ENCODE measurements at places on chromosomes 1 and 21. TPM values are rescaled to one million over a fixed set of nuclear protein-coding genes. Genes with fewer than 3 reads are reported as not detected.

The DIRAS3 gene
- 2.1 TPM for total RNA-seq

The GPR161 gene
- total RNA-seq, result 13.8 TPM

The SEC16B gene
- 2.9 TPM for total RNA-seq

GRCh38 chr1:232943679-232944252 is 6.6 kb upstream of the NTPCR start:
- no peak for DNase-seq
- H3K4me3 ChIP-seq, result no peak overlapping the region
- no peaks in the 10 kb centered on the region for H3K36me3 ChIP-seq

- H3K27ac ChIP-seq, result no peak overlapping the region
- DNase-seq, result no peak
- no peaks in the 10 kb centered on the region for H3K27me3 ChIP-seq
- H3K4me1 ChIP-seq, result no peaks in the 10 kb centered on the region
- H3K36me3 ChIP-seq, result no peaks in the 10 kb centered on the region
Measured at GRCh38 chr1:153417136-153417888, 992 bp downstream of the S100A7A start.

DNA sequence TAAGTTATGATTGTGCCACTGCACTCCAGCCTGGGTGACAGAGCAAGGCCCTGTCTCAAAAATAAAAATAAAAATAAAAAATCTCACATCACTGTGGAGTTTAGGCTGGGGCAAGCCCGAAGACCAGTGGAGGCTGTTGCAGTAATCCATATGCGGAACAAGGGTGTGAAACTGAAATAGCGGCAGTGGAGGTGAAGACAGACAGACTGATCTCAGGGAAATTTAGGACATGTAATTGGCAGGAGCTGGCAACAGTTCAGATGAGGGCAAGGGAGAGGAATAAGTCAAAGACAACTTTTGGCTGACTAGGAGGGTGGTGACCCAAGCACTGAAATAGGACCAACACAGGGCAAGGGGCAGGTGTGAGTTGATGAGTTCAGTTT is 8.4 kb downstream of the ARMH1 start:
- no peak overlapping the region for H3K27ac ChIP-seq
- H3K4me3 ChIP-seq, result no peak overlapping the region
- DNase-seq, result no peak
